Melanocyte of skin (primary cell): ENCODE measurements at places on chromosomes 5 and 9. TPM values are rescaled to one million over a fixed set of nuclear protein-coding genes. Genes with fewer than 3 reads are reported as not detected.

The TTC33 gene
- 15.0 and 20.7 TPM in 2 replicates for total RNA-seq

The TEX48 gene
- total RNA-seq = not detected in 2 replicates

The PCDHA7 gene
- total RNA-seq = under 0.01 TPM in 1 of 2 replicates, not detected in the other

The SLC23A1 gene
- not detected in 2 replicates for total RNA-seq

The EPB41L4B gene
- total RNA-seq = under 0.01 and 0.36 TPM in 2 replicates

The SLC6A18 gene
- total RNA-seq = not detected in 2 replicates

The FAM170A gene
- not detected in 2 replicates for total RNA-seq

The NNT gene
- total RNA-seq = 59.6 and 71.3 TPM in 2 replicates

The GRM6 gene
- not detected in 2 replicates for total RNA-seq

The IARS1 gene
- 201 and 247 TPM in 2 replicates for total RNA-seq

The DBH gene
- total RNA-seq = not detected in 2 replicates

The SHROOM1 gene
- total RNA-seq = 4.1 and 8.0 TPM in 2 replicates

The KCNN2 gene
- total RNA-seq = 2.4 and 9.8 TPM in 2 replicates

The DYNC2I2 gene
- 78.5 and 102 TPM in 2 replicates for total RNA-seq

The SLC6A7 gene
- not detected in 2 replicates for total RNA-seq

The FOXD4 gene
- under 0.01 TPM in 1 of 2 replicates, not detected in the other for total RNA-seq

The TMEM267 gene
- 8.7 and 11.1 TPM in 2 replicates for total RNA-seq

The CYLC2 gene
- not detected in 2 replicates for total RNA-seq

The REEP2 gene
- total RNA-seq = 9.6 and 11.3 TPM in 2 replicates

The HACD4 gene
- 3.4 and 4.7 TPM in 2 replicates for total RNA-seq
